ENCODE measurements at places on chromosomes 11 and 22.

DNA sequence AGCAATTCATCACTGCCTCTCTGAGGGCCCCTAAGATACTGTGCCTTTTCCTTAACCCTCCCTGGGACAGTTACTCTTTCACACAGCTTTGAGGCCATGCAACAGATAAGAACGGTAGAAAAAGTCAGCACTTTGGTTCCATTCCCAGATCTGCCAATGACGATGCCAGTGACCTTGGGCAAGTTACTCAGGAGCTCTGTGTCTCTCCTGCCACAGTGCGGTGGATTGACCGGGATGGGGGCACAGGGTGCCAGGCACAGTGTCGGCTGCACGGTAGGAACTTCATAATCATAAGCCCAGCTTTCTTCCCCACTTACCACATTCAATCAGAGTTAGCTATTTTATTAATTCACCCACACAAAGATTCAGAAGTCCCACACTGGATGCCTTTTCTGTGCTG is 1041.8 kb downstream of the TBC1D22A start:
- DNase-seq = no peak

DNA sequence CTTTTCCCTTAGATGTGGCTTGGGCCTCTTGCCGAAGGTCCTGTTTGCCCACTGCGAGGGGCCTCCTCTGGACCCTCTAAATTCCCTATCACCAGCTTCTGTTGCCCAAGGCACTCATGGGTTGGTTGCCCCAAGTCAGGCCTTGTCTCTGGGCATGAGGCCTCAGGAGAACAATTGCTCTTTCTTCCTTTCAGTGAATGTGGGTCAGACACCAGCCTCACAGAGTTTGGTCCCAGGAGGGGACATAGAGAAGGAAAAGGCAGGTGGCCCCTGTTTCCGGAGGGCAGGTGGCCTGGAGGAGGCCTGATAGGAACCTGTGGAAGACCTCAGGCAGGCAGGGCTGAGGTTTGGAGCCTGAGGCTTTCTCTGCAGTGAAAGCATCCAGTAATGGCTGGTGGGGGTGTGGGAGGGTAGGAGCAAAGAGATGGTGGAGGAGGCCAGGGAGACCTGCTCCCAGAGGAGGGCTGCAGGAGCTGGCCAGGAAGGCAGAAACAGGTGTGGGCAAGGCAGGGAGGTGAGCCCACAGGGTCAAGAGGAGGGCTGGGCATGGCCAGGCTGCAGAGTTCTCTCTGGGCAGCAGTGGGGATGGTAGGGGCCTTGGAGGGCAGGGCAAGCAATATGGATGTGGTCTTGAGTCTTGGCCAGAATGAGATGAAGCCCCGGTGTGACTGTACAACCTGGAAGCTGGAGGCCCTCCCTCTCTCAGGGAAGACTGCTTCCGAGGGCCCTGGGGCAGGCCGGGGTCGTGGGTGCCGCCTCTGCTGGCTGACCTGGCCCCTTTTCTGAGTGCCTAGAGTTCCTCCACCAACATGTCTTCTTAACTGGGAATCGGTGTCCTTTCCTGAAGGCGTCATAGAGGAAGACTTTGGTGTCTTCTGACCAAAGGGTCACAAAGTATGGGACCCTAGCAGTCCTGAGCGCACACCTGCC is 28.0 kb upstream of the LMO1 start:
- no peak for DNase-seq

GRCh38 chr11:40974186-40974795 is 485.2 kb downstream of the LRRC4C start:
- DNase-seq = no peak

GRCh38 chr22:27331526-27332281 is 469.9 kb downstream of the MN1 start:
- peak; percentile 45 for DNase-seq

GRCh38 chr11:44221992-44222391 is 87.9 kb downstream of the ALX4 start:
- no peak for DNase-seq

GRCh38 chr22:47060718-47061117 is 298.3 kb downstream of the TBC1D22A start:
- no peak for DNase-seq

DNA sequence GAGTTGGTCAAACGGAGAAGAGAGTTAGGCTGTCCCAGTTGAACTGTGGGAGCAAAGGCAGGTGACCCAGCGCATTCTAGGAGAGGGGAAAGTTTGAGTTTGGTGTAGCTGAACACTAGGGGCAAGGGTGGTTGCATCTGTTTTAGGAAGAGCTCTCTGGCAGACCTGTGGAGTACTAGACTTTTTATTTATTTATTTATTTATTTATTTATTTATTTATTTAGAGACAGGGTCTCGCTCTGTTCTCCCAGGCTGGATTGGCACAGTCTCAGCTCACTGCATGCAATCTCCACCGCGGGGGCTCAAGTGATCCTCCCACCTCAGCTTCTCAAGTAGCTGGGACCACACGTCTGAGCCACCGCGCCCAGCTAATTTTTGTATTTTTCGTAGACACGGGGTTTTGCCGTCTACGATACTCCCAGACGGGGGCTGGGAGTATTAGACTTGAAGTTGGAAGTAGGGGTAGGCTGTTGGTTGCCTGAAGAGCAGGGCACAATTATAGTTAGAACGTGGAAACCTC is 950 bp upstream of the ACER3 start:
- no peak for DNase-seq

DNA sequence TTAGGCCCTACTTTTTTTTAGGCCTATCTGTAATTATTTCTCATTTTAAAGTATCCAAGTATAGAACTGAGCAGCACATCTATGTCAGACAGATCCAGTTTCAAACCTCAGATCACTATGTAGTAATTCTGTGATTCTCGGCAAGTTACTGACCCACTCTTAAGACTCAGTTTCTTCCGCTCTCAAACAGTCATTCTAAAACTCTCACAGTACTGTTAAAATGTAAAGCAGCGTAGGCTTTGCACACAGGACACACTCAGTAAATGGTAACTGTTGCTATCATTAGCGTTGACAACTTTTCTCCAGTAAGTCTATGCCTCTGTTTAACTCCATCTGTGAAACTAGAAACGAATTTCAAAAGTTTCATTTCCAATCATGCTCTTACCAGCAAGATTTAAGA is 277.1 kb downstream of the TTC28 start:
- DNase-seq = no peak

DNA sequence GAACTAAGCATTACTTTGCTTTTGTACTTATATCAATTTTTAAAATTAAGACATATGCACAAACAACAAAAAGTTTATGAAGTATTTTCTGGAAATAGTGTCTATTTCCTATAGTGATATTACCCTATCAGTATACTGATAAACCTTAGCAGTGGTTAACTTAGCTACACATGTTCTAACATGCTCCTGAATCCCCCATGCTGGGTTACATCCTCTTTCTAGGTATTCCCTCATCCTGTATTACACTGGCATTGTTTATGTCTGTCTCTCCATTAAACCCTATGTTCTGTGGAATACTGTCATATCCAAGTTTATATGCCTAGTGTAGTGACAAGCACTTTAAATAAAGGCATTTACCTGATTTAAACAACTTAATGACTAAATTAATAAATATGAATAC is 1.8 kb upstream of the FAR1 start:
- no peak for DNase-seq

GRCh38 chr22:29480512-29481264 is 670 bp downstream of the NEFH start:
- DNase-seq = peak; percentile 59

GRCh38 chr22:35868938-35869337 is 151.3 kb downstream of the APOL5 start:
- DNase-seq = no peak

GRCh38 chr11:18567081-18567480 is 21.5 kb downstream of the UEVLD start:
- no peak for DNase-seq

- no peak for DNase-seq
Observed at GRCh38 chr22:42013385-42013784, 14.8 kb downstream of the WBP2NL start.

GRCh38 chr11:65213322-65214211 is 31.8 kb downstream of the CAPN1 start:
- DNase-seq = no peak

DNA sequence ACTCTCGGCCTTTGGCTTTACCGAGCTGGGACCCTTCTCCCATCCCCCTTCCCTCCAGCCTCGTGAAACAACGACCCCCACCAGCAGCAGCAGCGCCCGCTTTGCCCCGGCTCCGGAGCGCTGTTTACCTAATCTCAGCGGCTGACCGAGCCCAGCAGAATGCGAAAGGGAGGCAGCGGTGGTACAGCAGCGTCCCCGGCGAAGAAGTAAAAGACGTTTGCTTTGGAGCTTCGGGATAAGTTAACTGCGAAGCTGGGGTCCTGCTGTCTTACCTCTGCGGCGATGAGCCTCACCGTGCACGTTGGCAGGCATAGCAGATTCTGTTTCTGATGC is 2.0 kb upstream of the LARGE1 start:
- no peak for DNase-seq

DNA sequence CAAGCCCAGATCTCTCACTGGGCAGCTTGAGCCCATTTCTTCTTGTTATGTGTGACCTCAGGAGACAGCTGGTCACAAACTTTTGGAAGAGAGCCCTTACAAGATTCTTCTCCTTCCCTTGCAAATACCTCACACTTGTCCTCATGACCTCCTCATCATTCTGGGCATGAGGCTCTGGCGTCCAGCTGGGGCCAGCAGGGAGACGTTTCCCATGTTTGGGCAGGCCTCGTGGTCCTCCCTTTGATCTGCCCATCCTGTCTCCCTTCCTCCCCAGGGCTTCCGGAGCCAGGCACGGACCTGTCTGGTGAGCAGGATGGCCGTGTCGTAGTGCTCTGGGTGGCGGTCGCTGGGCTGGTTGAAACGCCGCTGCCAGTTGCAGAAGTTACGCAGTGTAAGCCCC is 9.7 kb downstream of the ADAMTS8 start:
- peak; percentile 21 for DNase-seq

- DNase-seq = peak; percentile 48
Observed at GRCh38 chr11:100857236-100858005, 170.3 kb downstream of the ARHGAP42 start.

DNA sequence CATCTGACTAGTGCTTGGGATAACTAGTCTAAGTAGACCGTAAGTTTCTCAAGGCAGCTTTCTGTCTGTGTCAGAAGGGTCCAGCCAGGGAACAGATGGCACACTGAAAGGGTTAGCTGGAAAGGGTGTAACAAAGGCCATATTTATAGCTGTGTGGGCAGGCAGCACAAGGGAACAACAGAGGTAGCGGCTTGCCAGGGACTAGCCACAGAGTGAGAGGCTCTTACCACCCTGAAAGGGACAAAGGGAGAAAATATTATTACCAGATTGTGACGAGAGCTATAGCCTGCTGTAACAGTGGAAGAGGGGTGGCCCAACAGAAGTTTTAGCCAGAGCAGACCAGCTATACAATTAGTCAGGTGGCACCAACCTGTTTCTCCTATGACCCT is 129.4 kb downstream of the CCDC34 start:
- no peak for DNase-seq

DNA sequence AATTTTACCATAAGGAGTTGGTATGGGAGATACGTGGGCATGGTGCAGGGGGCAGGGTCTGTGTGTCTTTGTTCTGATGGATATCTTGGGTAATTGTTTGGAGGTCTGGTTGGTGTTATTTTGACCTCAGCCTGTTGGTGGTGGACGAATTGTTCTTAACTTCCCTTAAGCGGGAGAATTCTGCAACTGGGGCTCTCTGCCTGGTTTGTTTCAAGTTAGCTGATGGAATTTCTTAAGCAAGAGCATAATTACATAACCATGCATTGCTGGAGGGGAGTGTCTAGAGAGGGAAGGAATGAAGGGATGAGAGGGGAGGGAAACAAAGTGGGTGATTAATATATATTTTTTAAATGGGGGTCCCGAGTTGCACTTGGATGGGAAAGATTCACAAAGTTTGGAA is 908.5 kb upstream of the RAG2 start:
- peak; percentile 58 for DNase-seq

GRCh38 chr11:104120493-104121137 is 43.3 kb downstream of the PDGFD start:
- no peak for DNase-seq

- no peak for DNase-seq
Observed at GRCh38 chr22:37194750-37195149, 6.7 kb upstream of the C1QTNF6 start.

- peak; percentile 72 for DNase-seq
Observed at GRCh38 chr11:112289588-112290492, 29.2 kb upstream of the PLET1 start.

- DNase-seq = no peak
Observed at GRCh38 chr22:17537155-17537554, 26.1 kb upstream of the SLC25A18 start.

- DNase-seq = no peak
Observed at GRCh38 chr11:64401775-64402174, 42.8 kb downstream of the RPS6KA4 start.

- no peak for DNase-seq
Observed at GRCh38 chr11:63395697-63396096, 26.1 kb downstream of the SLC22A9 start.

DNA sequence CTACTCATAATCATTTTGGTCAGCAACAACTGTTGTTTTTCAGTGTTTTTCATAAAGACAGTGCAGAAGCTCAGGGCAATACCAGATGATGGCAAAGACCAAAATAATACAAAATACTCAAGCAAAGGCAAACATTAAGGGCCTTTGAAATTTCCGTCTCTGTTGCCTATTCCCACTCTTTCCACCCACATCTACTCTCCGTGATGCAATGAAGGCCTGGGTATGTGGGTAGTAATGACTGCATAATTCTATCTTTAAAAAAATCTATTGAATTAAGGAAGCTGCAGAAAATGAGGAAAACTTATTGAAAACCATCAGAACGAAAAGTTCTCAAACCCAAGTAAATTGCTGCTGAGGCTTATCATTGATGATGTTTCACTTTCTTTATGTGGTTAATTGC is 203.3 kb downstream of the MAML2 start:
- no peak for DNase-seq

DNA sequence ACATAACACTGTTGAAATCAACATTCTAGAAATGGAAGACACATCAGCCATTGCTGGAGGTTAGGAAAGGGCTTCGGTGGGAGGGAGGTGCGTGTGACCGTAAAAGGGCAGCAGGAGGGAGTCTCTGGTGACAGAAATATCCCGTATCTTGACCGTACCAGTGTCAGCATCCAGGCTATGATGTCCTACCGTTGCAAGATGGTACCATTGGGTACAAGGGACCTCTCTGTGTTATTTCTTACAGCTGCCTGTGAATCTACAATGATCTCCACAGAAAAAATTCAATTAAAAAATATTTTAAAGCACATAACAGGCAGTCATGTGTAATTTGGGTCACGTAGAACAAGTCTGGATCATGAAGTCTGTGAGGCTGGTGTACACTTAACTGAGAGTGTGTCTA is 27.4 kb upstream of the SEPTIN5 start:
- no peak for DNase-seq

GRCh38 chr11:103953797-103954486 is 82.5 kb upstream of the DDI1 start:
- DNase-seq = no peak

DNA sequence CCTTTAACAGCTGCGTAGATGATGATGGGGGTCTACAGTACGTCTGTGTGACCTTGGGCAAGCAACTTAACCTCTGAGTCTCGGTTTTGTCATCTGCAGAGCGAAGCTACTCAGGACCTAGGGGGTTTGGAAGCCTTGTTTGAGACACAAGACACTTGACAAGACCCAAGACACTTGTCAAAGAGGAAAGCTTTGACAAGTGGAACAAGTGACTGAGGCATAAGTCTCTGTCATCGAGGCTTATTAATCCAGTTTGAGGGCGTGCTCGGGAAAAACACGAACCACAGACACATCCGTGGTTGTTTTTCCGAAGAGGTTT is 732 bp upstream of the PC start:
- DNase-seq = no peak

- DNase-seq = peak; percentile 71
Observed at GRCh38 chr11:44556735-44557409, 8.6 kb upstream of the CD82 start.

Data from fibroblast of villous mesenchyme (primary cell).